ENCODE measurements at places on chromosomes 13 and 19. TPM values are rescaled to one million over a fixed set of nuclear protein-coding genes. Genes with fewer than 3 reads are reported as not detected.

Gene TGFBR3L
- 0.33 TPM for polyA plus RNA-seq

Gene IRGC
- polyA plus RNA-seq: not detected

DNA sequence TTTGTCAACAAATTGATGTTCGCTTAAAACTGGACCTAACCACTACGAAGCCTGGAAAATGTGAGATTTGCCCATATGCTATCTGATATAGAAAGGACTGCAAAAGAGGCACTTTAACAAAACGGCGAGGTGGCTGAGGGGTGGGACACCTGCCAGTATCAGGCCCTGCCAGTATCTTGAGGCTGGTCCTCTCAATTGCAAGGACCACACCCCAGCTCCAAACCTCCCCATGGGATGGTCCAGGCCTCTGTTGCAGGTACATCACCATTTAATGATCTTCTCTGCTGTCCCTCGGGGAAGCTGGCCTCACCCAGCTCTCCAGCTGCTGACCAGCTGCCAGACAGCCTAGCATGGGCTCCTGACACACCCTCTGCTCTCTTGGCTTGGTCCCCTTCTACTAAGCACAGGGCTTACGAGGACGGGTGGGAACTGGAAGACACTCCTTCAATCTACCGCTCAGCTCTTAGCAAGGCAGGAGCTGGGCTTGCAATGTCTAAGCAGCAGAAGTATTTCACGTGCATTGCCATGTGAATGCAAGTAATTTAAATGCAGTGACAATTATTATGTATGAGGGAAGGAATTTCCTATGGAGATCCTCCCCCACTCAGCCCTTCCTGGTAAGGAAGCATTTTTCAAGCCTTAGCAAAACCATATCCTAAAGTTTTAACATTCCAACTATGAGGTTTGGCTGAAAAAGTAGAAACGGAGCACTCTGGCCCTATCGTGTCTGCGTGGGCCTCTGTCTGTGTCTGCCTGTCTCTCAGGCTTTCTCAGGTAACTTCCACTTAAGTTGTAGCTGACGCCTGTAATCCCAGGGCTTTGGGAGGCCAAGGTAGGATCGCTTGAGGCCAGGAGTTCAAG is 63.9 kb downstream of the LATS2 start:
- no peak for DNase-seq

DNA sequence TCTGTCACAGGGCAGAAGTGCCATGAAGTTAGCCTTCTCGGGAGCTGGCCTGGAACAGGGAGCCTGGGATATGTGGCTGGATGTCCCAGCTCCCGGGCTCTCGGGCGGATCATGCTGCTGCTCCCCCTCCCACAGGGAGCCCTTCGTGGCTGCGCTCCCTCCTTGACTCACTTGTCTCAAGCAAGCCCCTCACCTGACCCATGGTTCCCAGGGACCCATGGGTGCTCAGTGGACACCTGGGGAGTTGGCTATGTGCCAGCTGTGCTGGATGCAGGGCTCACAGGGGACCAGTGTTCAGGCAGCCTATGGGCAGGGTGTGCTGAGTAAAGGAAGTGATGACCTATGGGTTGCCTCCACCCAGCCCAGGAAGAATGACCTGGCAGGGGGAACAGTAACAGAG is 213.1 kb upstream of the SGCG start:
- DNase-seq: no peak

DNA sequence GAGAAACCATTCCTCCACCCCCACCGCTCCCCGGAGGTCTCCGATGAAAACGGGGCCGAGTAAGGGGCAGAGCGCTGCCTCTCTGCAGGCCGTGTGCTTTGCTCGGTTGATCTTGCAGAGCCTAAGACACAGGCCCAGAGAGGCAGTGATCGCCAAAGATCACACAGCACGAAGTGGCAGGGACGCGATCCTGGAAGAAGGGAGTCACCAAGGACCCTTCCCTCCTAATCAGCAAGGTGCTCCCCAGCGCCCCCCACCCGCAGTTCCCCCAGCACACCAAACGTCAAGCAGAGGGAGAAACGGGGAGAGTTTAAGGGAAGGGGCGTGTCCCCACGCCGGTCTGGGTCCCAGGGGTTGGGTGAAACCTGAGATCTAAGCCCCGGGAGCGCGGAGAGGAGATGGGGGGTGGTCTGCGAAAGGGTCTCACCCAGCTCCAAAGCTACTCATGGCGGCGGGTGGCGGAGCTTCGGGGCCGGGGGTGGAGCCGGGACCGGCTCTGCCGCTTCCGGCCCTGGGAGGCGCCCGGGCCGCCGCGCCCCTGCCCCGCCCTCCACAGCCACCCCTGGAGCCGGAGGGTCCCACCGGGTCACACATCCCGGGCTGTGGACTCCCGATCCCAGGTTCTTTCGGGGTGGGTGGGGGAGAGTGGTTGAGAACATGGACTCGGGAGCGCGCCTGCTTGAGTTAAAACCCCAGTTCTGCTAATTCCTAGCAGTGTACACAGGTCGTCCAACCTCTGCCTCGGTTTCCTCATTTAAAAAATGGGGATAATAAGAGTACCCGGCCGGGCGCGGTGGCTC is at the start of gene EML2:
EML2 (minus strand) TSS at position 468 of the 800 bp plus-strand sequence; CDS start at position 447, 21 bp downstream.
- no peak for DNase-seq

DNA sequence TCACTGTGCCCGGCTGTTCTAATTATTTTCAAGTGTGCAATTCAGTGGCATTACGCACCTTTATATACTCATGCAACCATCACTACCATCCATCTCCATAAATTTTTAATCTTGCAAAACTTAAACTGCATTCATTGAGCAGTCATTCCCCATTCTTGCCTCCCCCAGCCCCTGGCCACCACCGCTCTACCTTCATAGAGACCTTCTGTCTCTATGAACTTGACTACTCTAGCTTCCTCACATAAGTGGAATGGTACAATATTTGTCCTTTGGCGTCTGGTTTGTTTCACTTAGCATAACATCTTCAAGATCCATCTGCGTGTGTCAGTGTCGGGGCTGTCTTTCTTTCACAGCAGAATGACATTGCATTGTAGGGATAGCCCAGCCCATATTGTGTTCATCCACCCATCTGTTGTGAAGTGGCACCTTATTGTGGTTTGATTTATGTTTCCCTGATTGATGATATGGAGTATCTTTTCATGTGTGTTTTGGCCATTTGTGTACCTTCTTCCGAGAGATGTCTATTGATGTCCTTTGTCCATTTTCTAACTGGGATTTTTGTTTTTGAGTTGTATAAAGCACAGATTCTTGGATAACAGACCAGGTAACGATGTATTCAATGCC is 64.8 kb upstream of the FLT1 start:
- no peak for DNase-seq

DNA sequence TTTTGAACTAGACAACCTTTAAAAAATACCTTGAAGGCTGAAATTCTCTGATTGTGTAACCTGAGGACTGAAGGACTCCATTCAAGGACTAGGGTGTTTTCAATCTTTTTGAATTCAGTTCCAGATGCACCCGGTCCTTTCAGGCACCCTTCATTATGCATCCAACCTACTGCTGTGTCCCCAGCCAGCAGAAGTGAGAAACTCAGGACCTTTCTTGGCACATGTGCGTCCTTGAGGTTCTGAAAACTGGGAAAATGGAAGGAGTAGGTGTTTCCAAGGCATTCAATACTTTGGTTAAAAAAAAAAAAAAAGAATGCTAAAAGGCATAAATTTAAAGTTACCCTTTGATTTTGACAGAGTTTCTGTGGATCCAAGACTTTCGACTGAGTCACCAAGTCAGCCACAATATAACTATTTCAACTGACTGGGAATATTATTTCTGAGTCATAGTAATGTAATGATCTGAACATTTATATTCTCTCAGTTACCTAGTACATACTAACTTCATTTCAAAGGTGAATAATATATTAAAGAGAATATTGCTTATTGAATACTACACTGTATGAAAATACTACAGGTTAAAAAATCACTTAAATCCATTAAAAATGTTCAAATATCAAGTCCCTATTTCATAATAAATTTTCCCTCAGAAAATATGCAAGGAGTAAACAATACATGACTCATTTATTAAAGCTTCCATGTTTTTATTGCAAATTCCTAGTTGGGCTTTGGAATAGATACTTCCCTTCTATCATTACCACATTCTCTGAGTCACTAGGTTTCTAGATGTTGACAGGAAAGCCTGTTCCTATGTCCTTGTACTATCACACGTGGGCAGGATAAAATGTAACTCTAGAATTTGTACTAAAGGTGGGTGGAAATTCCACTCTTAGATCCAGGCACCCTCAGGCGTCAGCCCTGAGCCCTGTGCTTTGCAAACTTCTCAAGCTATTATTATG is 2.4 kb upstream of the ITGBL1 start:
- DNase-seq: no peak
